BJ (cell line): ENCODE measurements at places on chromosomes 16 and 17.

DNA sequence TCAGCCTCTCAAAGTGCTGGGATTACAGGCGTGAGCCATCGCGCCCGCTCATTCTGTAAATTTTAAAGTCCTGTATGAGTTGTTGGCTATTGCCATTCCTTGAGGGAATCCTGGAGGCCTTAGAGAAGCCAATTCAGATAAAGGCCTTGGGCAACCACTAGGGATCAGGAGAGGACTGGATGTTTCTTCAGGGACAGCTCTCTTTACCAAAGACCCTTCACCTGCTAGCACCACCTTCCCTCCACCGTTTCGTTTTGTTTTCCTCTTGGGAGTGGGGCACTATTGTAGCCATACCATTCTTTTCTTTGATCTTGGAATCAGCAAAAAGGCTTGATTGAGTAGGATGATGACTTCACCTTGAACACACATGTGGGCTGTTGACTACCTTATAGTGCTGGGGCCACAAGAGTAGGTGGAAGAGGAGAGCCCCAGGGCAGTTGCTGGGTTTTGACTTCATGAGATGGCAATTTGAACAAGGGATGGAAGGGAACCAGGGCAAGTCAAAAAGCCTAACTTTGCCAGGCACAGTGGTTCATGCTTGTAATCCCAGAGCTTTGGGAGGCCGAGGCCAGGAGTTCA lies 7.0 kb upstream of the ANKRD40CL start:
- DNase-seq = no peak

DNA sequence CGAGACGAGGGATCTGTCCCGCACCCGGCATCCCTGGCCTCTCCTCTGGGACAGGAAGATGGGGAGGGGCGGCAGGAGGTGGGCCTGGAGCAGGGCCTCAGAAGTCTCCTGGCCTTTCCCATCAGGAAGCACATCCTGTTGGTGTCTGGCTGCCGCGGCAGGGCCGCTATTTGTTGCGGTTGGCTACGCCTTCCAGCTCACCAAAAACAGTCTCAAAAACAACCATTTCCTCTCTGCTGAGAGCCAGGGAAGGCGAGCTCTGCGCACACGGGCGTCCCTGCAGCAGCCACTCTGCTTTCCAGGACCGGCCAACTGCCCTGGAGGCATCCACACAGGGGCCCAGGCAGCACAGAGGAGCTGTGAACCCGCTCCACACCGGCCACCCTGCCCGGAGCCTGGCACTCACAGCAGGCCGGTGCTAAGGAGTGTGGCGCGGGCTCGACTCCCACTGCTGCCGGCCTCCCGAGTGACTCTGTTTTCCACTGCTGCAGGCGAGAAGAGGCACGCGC lies at the start of gene TMEM204:
TMEM204 (plus strand) TSS at position 224 of the 509 bp plus-strand sequence. CDS start 610 bp downstream, outside the sequence.
- DNase-seq = peak; percentile 50

DNA sequence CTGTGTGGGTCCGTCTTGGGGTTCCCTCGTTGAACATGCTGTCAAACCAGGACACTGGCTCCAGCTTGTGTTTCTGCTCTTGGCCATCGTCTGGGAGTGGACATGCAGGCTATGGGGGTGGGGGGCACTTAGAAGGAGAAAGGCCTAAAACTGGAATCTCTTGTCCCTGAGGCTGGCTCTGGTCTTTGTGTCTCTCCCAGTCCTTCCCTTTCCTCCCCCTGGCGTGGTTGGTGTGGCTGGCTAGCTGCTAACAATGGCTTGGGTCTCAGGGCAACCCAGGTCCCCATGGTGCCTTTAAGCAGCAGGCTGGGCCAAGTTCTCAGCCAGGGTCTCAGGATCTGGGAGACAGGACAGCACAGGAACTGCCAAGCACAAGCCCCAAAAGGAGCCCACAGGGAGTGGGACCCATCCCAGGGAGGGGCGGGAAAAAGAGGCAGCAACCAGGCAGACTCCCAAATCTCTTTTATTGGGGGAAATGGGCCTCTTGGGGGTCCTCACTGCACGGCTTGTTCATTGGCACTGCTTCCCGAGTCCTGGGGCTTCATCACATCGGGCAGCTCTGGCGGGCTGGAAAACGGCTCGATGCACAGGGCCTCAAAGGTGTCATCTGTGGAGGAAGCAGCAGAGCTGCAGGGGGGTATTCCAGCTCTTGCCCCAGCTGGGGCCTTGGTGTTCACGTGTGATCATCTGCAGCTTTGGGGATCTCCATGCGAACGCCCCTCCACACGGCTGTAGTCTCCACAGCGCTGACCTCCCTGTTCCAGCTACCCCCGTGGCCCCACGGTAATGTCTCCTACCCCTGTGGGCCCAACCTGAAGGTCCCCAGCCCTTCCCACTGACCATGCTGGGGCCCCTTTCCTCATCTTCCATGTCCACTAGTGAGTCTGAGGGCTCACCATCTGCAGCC lies 5.3 kb downstream of the ELOB start:
- no peak for DNase-seq

DNA sequence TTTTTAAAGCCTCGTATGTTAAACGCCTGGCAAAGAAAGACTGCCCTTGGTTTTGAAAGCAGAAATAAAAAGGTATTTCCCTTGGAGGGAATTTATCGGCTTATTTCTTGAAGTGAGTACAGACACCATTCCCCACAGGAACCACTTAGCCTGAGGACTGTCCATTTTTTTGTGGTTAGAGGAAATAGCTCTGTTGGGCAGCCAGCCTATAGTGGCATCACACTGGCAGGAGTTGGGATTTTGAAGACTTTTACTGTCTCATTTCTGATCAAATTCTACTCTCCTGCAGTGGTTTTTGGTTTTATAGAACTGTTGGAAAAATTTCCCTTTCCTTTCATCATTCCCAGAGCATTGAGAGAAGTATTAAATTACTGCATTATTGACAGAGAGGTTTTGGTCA lies 34.1 kb upstream of the CDC6 start:
- no peak for DNase-seq

GRCh38 chr16:75854152-75854551 lies 127.9 kb upstream of the CPHXL start:
- DNase-seq = no peak

GRCh38 chr17:10352893-10353292 lies 19.9 kb downstream of the MYH13 start:
- no peak for DNase-seq

DNA sequence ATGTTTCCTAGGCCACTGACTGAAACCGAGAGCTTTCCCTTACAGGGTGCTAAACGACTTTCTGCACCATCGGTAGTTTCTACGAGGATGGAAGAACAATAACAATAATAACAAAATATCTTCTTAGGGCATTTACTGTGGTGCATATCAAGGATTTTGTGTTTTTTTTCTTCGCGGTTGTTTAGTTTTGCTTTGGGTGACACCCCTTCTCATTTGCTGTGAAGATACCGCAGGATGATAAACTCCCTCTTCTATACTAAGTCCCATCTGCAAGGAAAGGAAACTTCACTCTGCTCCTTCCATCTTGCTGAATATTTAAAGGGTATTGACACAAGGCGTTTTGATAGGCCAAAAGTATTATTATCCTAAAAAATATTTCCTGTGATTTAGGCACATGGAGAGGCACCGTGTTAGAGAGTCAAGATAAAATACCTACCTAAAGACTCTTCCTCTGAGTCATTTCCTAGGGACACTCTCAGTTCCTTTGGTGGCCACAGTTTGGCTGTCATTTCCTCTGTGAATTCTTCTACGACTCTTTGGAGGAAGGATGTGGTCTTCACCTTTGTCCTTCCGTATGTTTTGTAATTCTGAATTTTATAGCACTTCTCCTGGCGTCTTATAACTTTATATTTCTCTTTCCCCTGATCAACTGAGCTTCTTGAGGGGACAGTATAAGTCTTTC lies 318.8 kb downstream of the CDH13 start:
- no peak for DNase-seq

- no peak for DNase-seq
Observed at GRCh38 chr16:67563708-67564468, 1.6 kb downstream of the CTCF start.

DNA sequence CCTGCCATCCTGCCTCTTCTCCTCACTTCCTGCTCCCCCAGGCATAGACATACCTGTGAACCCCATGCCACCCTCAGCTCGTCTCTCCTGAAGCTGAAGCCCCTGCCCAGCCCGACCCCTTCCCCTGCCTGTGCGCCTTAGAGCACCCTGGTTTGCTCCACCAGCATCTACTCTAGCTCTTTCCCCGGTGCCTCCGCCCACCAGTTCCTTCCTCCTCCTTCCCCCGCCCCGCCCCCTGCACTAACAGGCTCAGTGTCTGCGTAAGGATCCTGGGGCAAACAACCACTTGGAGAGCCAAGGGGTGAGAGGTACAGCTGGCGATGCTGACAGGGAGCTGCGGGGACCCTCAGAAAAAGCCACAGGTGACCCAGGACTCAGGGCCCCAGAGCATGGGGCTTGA lies 1.9 kb downstream of the GPR142 start:
- DNase-seq = no peak

GRCh38 chr17:28511858-28512461 lies 5.8 kb downstream of the FOXN1 start:
- no peak for DNase-seq

- DNase-seq = no peak
Observed at GRCh38 chr16:51312363-51313150, 161.5 kb upstream of the SALL1 start.

DNA sequence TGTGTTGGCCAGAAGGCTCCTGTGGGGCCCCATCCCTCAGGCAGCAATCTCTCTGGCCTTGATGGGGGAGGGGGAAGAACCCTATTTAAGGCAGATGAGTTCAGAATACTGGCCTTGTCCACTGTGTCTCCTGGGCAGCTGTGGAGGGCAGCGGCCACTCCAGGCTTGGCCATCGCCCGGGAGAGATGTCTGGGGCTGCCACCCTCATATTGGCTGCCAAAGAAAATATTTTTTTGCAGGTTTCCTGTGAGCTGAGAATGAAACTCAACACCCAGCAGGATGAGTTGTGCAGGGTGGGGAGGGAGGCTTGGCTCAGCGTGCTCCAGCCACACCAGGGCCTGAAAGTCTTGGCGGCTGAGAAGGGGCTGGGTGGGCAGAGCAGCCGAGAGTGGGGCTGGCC lies 14.4 kb upstream of the TIMP2 start:
- no peak for DNase-seq

DNA sequence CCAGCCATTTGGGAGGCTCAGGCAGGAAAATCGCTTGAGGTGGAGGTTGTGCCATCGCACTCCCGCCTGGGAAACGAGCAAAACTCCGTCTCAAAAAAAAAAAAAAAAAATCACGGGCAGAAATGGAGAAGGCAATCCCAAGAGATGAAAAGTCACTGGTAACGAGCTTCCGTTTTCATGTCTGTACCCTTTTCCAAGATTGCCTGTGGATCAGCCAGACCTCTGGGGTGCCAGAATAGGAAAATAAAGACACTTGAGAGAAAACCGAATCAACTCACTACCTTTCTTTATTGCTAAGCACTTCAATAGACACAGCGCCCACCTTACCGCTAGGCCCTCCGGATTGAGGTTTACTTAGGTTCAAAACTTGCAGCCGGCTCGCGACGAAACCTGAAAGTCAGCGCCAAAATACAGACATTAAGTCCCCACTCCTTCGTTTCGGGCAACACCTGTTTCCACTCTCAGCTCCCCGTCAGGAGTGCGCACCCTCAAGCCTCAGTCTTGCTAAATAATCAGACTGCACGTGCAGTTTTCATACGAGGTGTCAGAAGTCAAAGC lies 970 bp upstream of the TRAF7 start:
- DNase-seq = no peak

GRCh38 chr17:49193513-49194296 lies 16.7 kb downstream of the GNGT2 start:
- no peak for DNase-seq

GRCh38 chr16:68400083-68400923 lies 48.0 kb downstream of the SMPD3 start:
- no peak for DNase-seq

DNA sequence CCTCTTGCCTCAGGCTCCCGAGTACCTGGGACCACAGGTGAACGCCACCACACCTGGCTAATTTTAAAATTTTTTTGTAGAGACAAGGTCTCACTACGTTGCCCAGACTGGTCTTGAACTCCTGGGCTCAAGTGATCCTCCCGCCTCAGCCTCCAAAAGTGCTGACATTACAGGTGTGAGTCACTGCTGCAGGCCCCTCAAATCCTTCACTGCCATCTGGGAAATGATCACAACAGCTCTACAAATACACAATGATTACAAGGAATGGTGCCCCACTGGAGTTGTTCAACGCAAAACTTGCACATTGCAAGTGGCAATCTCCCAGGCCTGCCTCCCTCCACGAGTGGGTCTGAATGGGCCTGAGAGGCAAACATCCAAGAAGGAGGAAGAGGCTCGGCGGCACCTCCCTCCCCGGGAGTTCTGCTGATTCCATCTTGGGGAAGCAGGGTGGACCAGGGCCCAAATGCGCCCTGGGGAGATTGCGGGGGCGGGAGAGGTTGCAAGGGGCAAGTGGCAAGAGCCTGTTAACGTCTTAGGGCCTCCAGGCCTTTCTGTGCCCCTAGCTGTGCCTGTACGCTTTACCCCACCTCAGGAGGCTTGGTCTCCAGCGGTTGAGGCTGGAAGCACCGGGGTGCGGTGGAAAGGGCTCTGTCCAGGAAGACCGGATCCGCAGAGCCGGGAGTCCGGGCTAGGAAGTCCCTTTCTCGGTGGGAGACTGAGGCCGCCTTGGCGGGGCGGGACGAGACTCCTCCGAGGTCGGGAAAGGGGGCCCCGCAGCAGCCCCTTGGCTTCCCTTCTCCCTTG lies 656 bp upstream of the IGFBP4 start:
- DNase-seq = no peak

- no peak for DNase-seq
Observed at GRCh38 chr17:48148854-48149786, 41.6 kb downstream of the SNX11 start.

- DNase-seq = no peak
Observed at GRCh38 chr17:28949185-28950016, 1.9 kb downstream of the PHF12 start.

GRCh38 chr16:62829607-62830006 lies 793.4 kb upstream of the CDH8 start:
- DNase-seq = no peak

DNA sequence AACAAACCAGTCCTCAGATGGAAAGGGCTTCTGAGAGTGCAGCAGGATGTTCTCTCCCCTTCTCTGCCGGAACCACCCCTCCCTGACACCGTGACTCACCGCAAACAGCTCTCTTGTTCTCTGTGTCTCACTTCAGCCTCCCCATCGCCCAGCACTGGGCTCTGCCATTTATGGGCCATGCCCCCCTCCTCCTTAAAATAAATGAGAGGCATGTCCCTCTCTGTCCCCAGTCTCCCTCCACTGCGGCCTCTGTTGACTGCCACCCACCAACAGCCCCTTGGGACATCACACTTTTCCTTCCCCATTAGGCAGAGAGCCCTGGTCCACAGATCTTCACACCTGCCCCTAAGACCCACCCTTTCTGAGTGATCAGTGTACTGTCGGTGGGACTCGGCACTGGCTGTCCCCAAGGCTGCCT lies 6.3 kb downstream of the CCDC102A start:
- DNase-seq = no peak

DNA sequence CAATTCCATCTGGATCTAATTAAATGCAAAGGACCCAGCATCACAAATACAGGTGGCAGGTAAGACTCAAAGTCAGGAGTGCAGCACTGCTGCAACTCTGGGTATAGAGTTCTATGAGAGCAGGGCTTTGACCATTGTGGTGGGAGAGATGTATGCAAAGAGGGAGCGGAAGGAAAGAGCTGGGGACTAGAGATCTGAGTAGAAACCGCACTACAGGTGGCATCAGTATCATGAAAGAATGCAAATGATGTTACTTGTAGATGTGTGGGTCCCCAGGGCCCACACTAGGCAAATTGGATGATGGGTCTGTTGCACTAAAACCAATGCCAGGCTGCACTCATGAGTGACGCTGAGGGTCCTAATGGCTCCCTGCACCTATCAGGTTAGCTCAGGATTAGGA lies 287.1 kb upstream of the ASIC2 start:
- DNase-seq = no peak
